SK-MEL-5 (cell line): ENCODE measurements at places on chromosomes 1 and 21. TPM values are rescaled to one million over a fixed set of nuclear protein-coding genes. Genes with fewer than 3 reads are reported as not detected.

DNA sequence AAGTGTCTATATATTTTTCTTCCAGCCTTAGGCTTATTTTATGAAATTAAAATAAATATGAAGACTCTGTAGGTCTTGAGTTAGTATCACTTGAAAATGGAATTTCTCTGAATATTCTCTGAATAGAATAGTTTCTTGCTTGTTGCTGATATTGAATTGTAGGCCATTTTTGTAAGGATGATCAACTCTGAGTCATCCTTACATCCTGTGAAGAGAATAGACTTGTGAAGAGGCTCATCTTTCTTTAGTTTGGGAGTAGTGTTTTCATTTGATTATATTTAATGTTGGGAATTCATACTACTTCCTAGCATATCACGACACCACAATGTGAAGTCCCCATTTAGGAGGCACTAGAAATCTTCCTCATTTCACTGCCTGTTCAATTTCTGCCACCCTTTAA lies 27.5 kb upstream of the CD1D start:
- no peak for DNase-seq

- DNase-seq, result no peak
Measured at GRCh38 chr21:19648391-19648790, 1244.8 kb upstream of the TMPRSS15 start.

- DNase-seq, result no peak
Measured at GRCh38 chr1:34750610-34751009, 4.2 kb upstream of the GJB5 start.

Gene MAEL
- not detected in 2 replicates for total RNA-seq

DNA sequence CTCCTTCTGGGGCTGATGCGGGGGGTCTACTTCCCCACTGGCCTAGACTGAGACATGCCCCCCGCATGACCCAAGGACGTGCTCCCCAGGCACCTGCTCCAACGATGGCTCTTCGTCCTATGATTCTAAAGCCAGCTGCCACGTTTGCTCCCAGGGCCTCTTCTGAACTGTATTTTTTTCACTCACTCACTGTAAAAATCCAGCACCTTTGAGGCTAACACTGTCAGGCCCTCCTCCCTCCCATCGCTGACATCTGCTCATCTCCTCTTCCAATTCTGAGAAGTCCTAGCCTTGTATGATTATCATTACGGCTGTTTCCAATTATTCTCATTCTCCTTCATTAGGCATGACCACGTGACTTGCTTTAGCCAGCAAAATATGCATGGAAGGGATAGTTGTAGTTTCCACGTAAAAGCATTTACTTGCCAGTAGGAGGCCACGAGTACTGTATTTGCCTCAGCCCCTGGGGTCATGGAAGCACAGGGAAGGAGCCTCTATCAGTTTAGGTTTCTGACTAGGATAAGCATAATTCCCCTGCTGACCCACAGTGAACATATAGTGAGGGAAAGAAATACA lies 19.1 kb upstream of the EDN2 start:
- peak; percentile 50 for DNase-seq

- no peak for DNase-seq
Measured at GRCh38 chr1:189550498-189550897, 927.2 kb downstream of the BRINP3 start.

DNA sequence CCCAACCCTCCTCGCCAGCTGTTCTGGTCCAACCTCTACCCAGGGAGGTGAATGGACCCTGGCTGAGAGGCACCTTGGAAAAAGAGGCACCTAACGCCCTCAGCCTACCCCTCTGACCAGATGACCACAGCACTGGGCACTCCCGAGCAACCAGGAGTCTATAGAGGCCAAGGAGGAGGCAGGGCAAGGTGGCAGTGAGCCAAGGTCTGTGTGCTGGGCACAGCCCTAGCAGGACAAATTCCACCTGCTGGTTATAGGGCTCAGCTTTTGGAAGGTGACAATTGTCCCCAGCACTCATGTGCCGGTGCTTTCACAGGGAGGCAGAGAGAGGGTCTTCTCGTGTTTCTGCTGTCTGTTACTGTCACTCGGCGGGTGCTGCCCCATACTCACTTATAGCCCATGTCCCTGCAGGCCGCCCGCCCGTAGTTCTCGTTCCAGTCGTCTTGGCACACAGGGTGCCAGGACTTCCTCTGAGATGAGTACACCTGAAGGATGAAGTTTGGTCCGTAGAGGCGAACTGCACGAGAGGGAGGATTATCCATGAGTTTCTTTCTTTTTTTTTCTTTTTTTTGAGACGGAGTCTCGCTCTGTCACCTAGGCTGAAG lies 27.8 kb downstream of the TMPRSS2 start:
- DNase-seq, result no peak

DNA sequence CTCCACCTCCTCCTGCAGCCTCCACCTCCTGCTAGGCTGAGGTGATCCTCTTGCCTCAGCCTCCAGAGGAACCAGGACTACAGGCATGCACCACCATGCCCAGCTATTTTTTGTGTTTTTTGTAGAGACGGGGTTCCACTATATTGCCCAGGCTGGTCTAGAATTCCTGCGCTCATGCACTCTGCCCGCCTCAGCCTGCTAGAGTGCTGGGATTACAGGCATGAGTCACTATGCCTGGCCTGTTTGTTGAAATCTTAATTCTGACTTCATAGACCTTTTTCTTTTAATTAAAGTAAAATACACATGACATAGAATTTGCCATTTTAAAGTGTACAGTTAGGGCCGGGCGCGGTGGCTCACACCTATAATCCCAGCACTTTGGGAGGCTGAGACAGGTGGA lies 42.7 kb downstream of the FAAP20 start:
- no peak for DNase-seq

- peak; percentile 14 for DNase-seq
Measured at GRCh38 chr1:203083463-203083921, 2.3 kb downstream of the MYOG start.

DNA sequence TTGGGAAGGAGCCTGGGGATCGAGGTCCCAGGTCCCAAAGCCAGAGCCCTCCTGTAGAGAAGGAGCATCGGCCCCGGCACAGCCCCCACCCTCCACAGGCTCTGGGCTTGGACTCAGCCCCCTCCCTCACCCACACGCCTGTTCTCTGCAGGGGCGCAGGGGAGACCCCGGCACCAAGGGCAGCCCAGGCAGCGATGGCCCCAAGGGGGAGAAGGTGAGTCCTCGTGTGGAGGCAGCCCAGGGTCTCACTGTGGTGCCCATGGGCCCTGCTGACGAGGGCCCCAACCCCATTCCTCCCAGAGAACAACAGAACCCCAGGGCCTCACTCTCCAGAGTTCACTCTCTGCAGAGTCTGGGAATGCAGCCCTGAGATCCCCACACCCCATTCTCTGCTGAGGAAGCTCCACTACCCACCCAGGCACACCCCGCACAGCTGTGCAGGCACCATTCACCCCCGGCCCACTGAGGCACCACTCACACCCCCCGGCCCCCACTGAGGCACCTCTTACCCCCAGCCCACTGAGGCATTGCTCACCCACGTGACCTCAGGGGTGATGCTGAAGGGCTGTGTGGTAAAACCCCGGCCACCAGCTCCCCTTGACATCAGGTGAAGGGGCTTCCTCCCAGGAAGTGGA lies 21.8 kb downstream of the COL6A2 start:
- DNase-seq, result no peak

GRCh38 chr1:228515200-228515834 lies 28.1 kb downstream of the RNF187 start:
- peak; percentile 62 for DNase-seq

GRCh38 chr21:34698270-34699015 lies 29.6 kb downstream of the CLIC6 start:
- no peak for DNase-seq

DNA sequence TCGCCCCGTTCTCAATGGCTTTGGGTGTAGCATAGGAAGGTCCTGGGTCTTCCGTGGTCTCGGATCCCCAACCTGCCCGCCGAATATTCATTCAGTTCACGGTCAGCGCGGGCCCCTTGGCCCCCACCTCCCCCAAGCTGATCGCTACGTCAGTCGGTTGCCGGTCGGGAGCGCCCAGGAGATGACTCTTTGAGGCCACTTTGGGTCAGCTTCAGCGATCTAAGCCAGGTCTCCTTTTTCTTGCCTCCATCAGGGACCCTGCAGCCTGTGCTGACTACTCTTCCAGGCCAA lies 12.8 kb downstream of the HLX start:
- no peak for DNase-seq

GRCh38 chr1:110339407-110340206 lies 430 bp downstream of the RBM15 start:
- peak; percentile 20 for DNase-seq

Gene GSTM5
- not detected in 2 replicates for total RNA-seq

- no peak for DNase-seq
Measured at GRCh38 chr1:151806170-151806569, 951 bp upstream of the LINGO4 start.

DNA sequence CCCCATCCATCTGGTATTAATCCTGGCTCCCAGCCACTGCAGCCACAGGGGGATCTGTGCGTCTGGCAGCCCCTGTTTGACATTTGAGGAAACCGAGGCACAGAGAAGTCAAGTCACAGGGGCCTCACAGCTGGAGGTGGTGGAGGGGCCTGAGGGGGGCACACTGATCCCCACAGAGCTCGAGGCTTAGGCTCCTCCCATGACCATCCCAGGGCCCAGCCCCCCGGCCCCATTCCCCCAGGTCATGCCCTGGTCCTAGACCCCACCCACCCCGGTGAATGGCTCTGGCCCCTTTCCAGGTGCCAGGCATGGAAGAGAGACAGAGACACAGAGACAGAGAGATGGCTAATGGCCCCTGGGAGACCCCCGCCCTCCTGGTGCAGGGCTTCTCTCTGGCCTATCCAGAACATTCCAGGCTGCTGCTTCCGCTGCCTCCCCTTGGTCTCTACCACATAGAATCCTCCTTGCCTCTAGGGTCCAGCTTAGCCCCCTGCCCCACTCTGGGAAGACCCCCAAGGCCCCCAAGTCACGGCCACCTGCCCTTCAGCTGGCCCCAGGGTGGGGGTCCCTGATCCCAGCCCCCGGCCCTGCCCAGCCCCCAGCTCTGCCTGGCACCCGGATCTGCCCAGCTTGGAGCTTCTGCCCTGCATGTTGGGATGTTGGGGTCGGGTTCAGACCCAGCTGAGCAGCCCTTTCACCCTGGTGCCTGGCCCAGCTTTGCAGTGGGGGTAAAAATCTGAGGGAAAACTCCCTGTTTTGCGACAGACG lies 29.2 kb upstream of the LRRC3 start:
- DNase-seq, result no peak

DNA sequence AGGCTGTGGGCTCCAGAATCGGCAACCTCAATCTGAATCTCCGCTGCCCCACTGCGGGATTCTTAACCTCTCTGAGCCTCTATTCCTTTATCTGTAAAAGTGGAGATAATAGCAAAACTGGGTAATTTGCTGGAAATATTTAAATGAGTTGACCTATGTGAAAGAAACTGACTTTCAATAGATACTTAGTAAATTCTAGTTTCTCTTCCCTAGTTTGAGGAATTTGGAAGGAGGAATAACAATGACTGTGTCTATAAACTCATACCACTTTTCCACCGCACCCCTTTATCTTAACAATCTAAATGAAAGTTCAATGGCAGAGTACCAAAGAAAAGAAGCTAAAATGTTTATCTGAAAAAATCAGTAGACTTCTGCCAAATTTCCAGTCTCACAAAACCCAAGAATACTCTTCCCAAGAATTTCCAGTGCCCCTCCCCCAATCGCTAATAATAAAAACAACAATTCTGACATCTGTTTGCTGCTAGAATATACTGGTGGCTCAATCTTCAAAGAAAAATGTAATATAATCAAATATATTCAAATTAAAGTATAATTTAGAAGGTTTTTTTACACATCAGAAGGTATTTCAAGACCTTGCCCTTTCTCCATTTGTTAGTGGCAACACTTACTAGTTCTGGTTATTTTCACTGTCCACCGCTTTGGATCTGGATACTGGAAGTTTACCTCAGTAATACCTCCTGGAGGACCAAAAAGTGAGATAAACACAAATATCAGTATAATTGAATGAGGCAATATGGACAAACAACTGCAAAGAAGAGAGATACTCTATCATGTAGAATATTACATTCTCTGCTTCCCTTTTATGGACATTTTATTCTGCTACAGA lies 171.2 kb downstream of the LTN1 start:
- no peak for DNase-seq

GRCh38 chr1:165896277-165896676 lies 68.9 kb downstream of the UCK2 start:
- DNase-seq, result no peak

GRCh38 chr21:35273333-35273732 lies 224.2 kb upstream of the RUNX1 start:
- no peak for DNase-seq

- DNase-seq, result no peak
Measured at GRCh38 chr1:151131701-151132334, 14.6 kb downstream of the SEMA6C start.

DNA sequence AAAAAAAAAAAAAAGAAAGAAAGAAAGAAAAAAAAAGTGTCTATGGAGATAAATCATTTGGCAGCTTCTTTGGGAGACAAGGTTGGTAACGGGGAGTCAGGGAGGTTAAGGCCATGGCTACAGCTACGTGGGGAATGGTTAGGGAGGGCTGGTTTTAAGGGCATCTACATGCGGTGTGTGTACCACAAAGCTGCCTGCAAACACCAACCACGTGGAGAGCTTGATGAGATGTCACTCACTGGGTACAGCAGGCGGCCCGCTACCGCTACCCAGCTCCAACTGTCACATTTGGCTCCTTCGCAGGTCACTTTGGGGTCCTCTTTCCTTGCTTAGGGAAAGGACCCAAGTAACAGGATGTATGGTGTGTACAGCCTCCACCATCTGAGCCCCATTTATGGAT lies 4.2 kb downstream of the NPPB start:
- no peak for DNase-seq

Gene NID1
- 0.21 TPM in 2 replicates for total RNA-seq

Gene KCNQ4
- total RNA-seq, result 0.11 TPM in 1 of 2 replicates, not detected in the other

- DNase-seq, result no peak
Measured at GRCh38 chr21:26587736-26588201, 14.7 kb upstream of the CYYR1 start.

DNA sequence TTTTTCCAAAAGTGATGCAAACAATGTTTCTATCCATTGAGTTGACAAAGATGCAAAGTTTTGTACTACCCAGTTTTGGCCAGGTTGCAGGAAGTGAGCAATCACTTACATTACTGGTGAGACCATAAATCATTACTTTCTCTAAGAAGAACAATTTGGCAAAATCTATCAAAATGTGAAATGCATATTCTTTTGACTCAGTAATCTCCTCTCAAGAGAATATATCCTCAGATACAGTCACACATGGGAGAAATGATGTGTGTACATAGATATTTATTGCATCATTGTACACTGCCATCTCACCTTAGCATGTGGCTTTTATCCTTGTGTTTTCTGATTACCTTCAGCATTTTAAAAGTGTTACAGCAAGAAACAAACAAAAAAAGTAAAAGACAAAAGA lies 52.4 kb upstream of the FMO3 start:
- DNase-seq, result no peak

DNA sequence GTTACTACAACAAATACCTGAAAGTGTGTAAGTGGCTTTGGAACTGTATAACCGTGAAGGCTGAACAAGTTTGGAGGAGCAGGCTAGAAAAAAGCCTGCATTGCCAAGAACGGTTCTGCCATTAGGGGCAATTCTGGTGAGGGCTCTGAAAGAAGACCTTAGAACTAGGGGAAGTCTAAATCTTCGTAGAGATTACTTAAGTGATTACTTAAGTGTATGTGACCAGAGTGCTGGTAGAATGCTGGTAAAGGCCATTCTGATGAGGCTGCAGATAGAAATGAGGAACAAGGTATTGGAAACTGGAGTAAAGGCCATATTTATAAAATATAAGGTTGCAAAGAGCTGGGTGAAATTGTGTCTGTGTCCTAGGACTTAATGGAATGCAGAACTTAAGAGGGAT lies 158.0 kb downstream of the CLIC6 start:
- DNase-seq, result no peak
